ENCODE measurements at places on chromosomes 7 and 10. TPM values are rescaled to one million over a fixed set of nuclear protein-coding genes. Genes with fewer than 3 reads are reported as not detected.
A peak's percentile ranks its signal among the peaks of the same experiment; 100 is the strongest.

The HECW1 gene
- total RNA-seq, result 0.28 TPM

The SLC13A1 gene
- not detected for total RNA-seq

The PGAM1 gene
- 1,352 TPM for total RNA-seq

DNA sequence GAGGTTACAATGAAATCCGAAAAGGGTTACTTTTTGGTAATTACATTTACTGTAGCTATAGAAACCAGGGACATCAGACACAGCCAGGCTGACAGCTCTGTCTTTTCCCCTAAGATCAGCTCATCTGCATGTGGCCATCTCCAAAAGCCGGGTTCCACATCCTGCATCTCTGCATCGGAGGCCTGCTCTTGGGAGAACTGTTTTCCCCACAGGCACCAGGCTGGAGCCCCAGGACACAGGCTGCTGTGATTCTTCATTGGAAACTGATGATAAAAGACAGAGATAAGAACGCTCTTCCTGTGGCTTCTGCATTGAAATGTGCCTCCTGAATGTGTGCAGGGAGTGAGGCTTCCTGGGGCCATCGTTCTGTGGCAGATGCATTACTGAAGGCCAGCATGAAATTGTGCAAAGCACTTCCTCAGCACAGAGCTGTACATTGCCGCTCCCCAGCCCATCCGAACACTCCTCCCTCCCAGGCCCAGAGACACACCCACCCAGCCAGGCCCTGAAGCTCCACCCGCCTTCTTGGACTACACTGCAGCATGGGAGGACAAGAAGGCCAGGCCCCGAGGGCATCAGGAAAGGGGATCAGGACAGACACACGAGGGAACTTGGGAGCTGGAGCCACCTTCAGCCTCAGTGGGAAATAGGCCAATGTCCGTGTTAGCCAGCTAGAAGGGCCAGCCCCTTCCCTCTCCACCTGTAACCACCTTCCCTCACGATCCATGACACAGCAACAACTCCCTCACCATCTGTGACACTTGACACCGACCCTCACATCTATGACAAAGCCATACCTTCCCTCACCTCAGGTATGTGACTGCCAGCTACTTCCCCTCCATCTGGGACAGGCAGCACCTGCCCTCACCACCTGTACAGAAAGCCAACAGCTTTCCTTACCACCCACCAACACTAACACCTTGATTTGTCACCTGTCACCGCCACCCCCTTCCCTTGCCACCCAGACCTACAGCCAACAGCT lies 113.2 kb downstream of the GRID1 start:
- no peaks in the 10 kb centered on the region for H3K4me1 ChIP-seq
- H3K36me3 ChIP-seq, result no peaks in the 10 kb centered on the region
- no peak overlapping the region for H3K4me3 ChIP-seq
- H3K27me3 ChIP-seq, result peaks cover 2% of the 10 kb centered on the region
- no peak overlapping the region for H3K27ac ChIP-seq

DNA sequence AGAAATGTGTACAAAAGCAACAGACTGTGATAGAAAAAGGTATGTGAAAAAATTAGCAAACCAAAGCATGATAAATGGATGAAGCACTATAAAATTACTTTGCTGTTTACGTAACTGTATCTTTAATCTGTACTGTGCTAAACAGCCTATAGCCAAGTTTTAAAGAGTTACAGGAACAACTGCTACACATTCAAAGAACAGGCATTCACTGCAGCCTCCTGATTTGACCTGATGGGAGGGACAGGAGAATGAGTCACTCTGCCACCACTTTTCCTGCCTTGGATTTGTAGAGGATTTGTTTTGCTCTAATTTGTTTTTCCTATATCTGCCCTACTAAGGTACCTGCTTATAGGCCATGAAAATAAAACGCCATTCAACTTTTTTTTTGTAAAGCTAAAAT lies 116.1 kb downstream of the FANK1 start:
- no peaks in the 10 kb centered on the region for H3K27me3 ChIP-seq
- H3K36me3 ChIP-seq, result no peaks in the 10 kb centered on the region
- no peak for DNase-seq
- H3K4me1 ChIP-seq, result peaks cover 21% of the 10 kb centered on the region
- H3K4me3 ChIP-seq, result no peak overlapping the region

GRCh38 chr10:12214763-12215218 lies 18.8 kb downstream of the CDC123 start:
- no peak overlapping the region for H3K27ac ChIP-seq
- peak; percentile 61 for DNase-seq
- H3K27me3 ChIP-seq, result no peaks in the 10 kb centered on the region
- no peaks in the 10 kb centered on the region for H3K4me1 ChIP-seq

DNA sequence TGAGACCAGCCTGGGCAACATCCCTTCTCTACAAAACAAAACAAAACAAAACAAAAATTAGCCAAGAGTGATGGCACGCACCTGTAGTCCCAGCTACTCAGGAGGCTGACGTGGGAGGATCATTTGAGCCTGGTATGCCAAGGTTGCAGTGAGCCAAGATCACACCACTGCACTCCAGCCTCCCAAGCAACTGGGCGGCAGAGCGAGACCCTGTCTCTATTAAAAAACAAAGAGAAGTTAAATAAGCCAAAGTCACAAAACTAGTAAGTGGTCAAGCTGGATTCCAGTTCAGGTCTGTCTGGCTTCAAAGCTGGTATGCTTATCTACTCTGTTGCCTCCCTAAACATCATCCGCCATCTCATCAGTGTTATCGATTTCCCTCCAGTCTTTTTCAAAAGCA lies 110.8 kb downstream of the ARID5B start:
- no peak overlapping the region for H3K27ac ChIP-seq
- no peaks in the 10 kb centered on the region for H3K36me3 ChIP-seq
- no peaks in the 10 kb centered on the region for H3K4me1 ChIP-seq

DNA sequence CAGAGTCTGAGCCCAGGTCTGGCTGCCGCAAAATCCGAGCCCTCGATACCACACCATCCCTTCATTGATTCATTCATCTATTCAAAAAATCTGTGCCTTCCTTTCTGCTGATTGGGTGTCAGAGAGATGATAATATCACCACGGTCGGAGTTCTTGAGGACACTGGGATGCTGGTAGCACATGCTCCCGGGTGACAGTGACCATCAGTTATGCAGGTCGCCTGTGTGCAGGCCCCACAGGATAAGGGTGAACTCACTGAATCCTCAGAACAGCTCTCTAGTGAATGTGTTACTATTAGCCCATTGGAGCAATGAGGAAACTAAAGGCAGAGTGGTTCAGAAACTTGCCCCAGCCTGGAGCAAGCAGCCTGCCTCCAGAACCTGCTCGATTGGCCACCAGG lies 145.1 kb downstream of the SLIT1 start:
- H3K27me3 ChIP-seq, result no peaks in the 10 kb centered on the region
- H3K4me1 ChIP-seq, result no peaks in the 10 kb centered on the region
- H3K4me3 ChIP-seq, result no peak overlapping the region
- H3K27ac ChIP-seq, result no peak overlapping the region
- H3K36me3 ChIP-seq, result no peaks in the 10 kb centered on the region
- DNase-seq, result no peak

DNA sequence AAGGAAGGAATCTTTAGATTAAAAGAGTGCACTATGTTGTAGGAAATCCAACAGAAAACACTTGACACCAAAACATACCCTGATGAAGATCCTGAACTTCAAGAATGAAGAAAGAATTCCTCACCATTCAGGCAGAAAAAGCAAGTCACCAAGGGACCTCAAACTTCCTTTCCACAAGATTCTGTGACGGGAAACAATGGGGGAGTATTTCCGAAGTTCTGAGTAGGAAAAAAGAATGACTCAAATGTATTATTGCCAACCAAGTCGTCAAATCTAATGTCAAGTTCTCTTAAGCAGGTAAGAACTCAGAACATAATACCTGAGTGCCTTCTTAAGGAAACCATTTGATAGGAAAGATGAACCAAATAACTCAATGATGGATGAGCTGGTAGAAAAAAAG lies 44.7 kb upstream of the MTURN start:
- DNase-seq, result no peak
- H3K27ac ChIP-seq, result no peak overlapping the region
- H3K4me1 ChIP-seq, result no peaks in the 10 kb centered on the region
- H3K27me3 ChIP-seq, result no peaks in the 10 kb centered on the region

- no peak for DNase-seq
- no peak overlapping the region for H3K27ac ChIP-seq
- no peaks in the 10 kb centered on the region for H3K36me3 ChIP-seq
- no peak overlapping the region for H3K4me3 ChIP-seq
- peaks cover 6% of the 10 kb centered on the region for H3K4me1 ChIP-seq
Observed at GRCh38 chr10:43254881-43255633, 11.8 kb downstream of the RASGEF1A start.

DNA sequence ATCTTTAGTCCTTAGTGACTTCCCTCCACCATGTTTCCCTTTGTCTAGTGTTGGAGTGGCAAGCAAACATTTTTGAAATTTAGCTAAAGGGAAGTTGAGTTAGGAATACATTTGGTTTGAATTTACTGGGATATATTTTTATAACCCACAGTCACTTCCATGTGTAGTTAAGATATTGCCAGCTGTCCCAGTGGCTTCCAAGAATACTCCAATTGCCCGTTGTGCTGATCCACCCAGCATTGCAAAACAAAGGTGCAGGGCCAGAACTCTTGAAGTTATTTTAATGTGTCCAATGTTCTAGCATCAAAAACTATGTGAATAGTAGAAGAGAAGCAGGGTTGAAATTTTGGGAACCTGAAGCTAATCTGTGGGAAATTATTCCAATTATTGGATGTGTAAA lies 2.5 kb upstream of the P4HA1 start:
- H3K4me3 ChIP-seq, result no peak overlapping the region
- no peaks in the 10 kb centered on the region for H3K27me3 ChIP-seq
- no peak for DNase-seq
- H3K36me3 ChIP-seq, result no peaks in the 10 kb centered on the region
- H3K4me1 ChIP-seq, result peaks cover 13% of the 10 kb centered on the region

DNA sequence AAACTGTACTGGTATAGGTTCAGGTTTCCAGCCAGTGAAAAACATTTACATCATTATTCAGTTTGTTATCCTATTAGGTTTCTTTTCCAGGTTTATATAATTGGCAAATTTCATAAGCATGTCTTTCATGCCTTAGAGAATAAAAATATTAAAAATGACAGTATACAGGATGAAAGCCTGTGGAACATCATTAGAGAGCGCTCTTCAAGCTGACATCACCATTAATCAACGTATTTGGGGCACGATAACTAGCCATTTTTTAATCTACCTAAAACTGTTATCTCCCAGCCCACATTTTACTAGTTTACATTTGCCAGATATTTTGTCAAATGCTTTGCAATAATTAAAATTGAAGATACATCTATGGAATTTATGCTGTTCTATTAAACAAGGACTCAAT lies 714.1 kb downstream of the CNTNAP2 start:
- no peaks in the 10 kb centered on the region for H3K36me3 ChIP-seq
- no peak for DNase-seq
- no peak overlapping the region for H3K27ac ChIP-seq

DNA sequence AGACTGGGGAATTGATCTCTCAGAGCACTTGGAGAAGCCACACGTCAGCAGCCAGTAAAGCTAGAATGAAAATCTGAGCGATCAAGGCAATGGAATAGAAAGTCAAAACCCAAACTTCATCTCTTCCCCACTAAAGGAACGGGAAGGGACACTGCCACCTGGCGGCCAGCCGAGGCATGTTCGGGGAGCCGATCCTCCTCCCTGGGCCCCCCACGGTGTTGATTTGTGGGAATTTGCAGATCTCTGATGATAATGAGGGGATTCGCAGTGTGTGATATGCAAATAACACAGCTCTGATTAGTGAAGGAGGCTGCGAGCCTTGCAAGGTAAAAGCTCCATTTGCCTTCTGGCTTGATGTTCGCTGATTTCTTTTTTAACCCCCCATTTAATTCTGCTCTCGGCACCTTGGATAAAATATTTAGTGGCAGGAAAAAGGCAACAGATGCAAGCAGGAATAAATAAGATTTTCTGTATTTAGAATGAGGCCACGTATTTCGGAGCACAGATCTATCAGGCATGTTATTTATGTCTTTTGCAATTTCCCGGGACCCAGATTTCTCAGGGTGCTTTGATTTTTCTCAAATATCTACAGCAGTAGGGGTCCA lies 258.6 kb downstream of the PAXIP1 start:
- no peak overlapping the region for H3K4me3 ChIP-seq
- peaks cover 19% of the 10 kb centered on the region for H3K4me1 ChIP-seq
- DNase-seq, result peak; percentile 85
- no peaks in the 10 kb centered on the region for H3K27me3 ChIP-seq
- no peaks in the 10 kb centered on the region for H3K36me3 ChIP-seq

DNA sequence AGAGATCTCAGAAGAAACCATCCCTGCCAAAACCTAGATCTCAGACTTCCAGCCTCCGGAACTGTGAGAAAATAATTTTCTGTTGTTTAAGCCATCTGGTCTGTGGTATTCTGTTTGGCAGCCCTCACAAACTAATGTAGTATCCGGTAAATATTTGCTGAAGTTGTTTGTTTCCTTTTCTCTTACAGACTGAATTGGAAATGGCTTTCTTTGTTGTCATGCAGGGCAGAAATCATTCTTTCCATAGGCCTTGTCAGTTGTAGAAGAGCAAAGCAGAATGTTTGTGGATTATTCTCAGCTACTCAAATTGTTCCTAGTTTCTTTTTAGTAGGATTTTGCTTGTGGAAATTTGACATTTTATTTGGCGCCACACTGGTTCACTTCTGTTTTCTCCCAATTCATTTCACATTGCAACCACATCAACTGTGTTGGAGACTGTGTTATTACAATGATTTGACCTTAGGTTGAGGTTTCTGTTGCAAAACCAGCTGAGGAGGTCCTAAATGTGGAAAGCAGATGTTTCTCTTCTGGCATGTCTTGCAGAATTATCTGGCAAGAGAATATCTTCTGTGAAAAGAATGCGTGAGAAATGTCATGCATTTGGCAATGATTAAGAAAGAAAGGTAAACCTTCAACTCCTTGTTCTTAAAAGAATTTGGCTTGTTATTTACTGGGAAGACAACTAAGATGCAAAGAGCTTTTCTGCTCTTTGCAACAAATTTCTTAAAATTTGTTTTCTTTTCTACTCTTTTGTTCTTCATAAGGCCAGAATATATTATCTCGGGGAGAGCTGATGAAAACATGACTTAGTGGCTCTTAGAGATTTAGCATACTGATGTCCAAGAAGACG lies 25.8 kb downstream of the ACTA2 start:
- no peak overlapping the region for H3K27ac ChIP-seq
- DNase-seq, result no peak
- H3K27me3 ChIP-seq, result no peaks in the 10 kb centered on the region
- no peaks in the 10 kb centered on the region for H3K4me1 ChIP-seq

DNA sequence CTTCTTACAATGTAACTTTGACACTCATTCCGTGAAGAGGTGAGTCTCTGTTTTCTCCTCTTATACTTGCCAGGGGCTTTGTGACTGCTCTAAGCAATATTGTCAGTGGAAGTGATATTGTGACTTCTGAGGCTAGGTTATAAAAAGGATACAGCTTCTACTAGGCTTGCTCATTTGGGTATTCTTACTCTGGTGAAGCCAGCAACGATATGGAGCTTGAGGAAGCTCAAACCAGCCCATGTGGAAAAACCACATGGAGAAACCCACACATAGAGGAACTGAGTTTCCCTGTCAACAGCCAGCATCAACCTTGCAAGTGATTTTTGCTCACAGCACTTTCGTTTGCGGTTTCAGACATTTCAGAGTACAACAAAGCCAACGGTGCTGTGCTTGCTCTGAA lies 149.6 kb upstream of the SEMA3E start:
- no peaks in the 10 kb centered on the region for H3K4me1 ChIP-seq
- H3K36me3 ChIP-seq, result no peaks in the 10 kb centered on the region
- no peaks in the 10 kb centered on the region for H3K27me3 ChIP-seq
- H3K27ac ChIP-seq, result no peak overlapping the region

GRCh38 chr10:78197628-78198272 lies 164.1 kb downstream of the RPS24 start:
- H3K4me3 ChIP-seq, result no peak overlapping the region
- H3K27me3 ChIP-seq, result no peaks in the 10 kb centered on the region
- H3K4me1 ChIP-seq, result peaks cover 15% of the 10 kb centered on the region
- no peak for DNase-seq
- H3K36me3 ChIP-seq, result no peaks in the 10 kb centered on the region

- no peaks in the 10 kb centered on the region for H3K4me1 ChIP-seq
Observed at GRCh38 chr10:14282276-14282675, 48.4 kb downstream of the FRMD4A start.

Data from neural progenitor cell (in vitro differentiated cells).